ENCODE measurements at places on chromosomes 11 and 22.
A peak's percentile ranks its signal among the peaks of the same experiment; 100 is the strongest.

DNA sequence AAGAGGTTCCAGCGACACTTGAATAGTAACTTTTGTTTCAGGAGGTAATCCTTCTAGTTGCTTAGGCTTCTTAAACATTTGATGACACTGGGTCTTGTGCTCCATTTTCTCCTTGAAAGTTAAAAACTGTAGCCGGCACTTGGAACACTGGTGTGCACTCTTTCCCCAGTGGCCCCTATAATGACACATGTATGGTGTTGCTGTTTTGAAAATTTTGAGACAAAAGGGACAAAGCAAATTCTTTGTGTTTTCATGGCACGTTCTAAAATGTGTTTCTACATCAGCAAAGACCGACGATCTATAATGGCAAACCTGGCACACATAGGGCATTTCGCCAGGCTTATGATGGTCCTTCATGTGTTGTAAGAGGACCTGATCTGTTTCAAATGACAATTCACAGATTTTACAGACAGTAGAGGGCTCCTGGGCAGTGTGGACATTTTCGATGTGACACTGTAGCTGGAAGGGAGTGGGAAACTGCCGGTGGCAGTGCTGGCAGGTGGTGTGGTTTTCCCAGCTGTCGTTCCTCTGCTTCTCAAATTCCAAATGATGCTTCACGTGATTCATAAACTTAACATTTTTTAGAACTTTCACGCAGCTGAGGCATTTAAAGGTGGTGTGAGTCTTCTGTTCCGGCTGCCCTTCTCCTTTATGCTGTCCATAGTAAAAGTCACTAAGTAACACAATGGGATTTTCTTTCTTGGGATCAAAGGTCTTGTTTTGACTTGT lies 20.5 kb downstream of the ZNF280B start:
- DNase-seq: no peak

GRCh38 chr22:23246982-23247766 lies 66.9 kb downstream of the BCR start:
- DNase-seq: peak; percentile 42

- no peak for DNase-seq
Observed at GRCh38 chr11:79498667-79499066, 57.8 kb upstream of the TENM4 start.

GRCh38 chr22:43006016-43006505 lies 8.9 kb downstream of the PACSIN2 start:
- no peak for DNase-seq

DNA sequence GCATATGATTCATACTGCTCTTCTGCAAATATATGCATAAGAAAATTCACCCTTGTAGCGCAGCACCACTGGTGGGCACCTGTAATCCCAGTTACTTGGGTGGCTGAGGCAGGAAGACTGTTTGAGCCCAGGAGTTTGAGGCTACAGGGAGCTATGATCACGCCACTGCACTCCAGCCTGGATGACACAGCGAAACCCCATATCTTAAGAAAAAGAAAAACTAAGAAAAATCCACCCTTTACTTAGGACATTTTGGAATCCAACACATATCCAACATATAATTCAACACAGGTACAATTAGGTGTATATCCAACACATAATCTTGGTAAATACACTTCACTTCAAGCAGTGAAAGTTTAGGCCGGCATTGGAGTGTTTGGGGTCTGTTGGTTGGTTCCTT lies 255.5 kb upstream of the PITPNB start:
- DNase-seq: no peak

GRCh38 chr11:133906746-133907145 lies 50.0 kb downstream of the IGSF9B start:
- DNase-seq: no peak

GRCh38 chr11:121965330-121965729 lies 150.7 kb downstream of the BLID start:
- no peak for DNase-seq

- DNase-seq: peak; percentile 53
Observed at GRCh38 chr22:31637447-31637890, 24.5 kb downstream of the PISD start.

All from posterior cingulate gyrus (tissue), 11 donors.